Fibroblast of lung (primary cell): ENCODE measurements at places on chromosomes 2 and 18. TPM values are rescaled to one million over a fixed set of nuclear protein-coding genes. Genes with fewer than 3 reads are reported as not detected.

- no peak for DNase-seq
These were observed 116.9 kb upstream of the TEX51 start for GRCh38 chr2:126781806-126782205.

Gene TNFAIP6
- total RNA-seq = 33.1 and 53.8 TPM in 2 replicates

GRCh38 chr2:217873371-217873770 is 129.4 kb downstream of the TNS1 start:
- no peak for DNase-seq

Gene CNDP1
- total RNA-seq = not detected in 2 replicates

GRCh38 chr2:146771531-146771930 is 1073.3 kb upstream of the ACVR2A start:
- no peak for DNase-seq

DNA sequence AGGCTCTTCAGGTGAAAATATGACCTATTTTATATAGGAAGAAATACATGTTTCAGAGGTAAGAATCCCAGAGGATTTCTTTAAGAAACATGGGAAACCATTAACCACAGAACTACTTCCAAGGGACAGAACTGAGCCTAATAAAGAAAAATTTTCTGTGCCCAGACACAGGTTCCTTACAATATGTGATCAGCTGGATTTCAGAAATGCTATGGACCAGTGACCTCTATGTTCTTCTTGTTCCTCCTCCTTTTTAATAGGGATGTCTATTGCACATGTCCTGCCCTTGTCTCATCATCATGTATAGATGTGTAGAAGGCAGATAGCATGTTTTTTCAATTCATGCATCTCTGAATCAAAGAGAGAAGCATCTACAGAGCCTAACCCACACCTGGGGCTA is 836.6 kb downstream of the RNF144A start:
- DNase-seq = no peak

GRCh38 chr2:105450471-105450870 is 51.6 kb upstream of the FHL2 start:
- DNase-seq = no peak

- DNase-seq = no peak
These were observed 127.4 kb upstream of the AQP4 start for GRCh38 chr18:26992926-26993325.

GRCh38 chr2:68709421-68709911 is 25.1 kb upstream of the ARHGAP25 start:
- DNase-seq = peak; percentile 41

- DNase-seq = peak; percentile 93
These were observed 50.3 kb upstream of the FOSL2 start for GRCh38 chr2:28342081-28342967.

DNA sequence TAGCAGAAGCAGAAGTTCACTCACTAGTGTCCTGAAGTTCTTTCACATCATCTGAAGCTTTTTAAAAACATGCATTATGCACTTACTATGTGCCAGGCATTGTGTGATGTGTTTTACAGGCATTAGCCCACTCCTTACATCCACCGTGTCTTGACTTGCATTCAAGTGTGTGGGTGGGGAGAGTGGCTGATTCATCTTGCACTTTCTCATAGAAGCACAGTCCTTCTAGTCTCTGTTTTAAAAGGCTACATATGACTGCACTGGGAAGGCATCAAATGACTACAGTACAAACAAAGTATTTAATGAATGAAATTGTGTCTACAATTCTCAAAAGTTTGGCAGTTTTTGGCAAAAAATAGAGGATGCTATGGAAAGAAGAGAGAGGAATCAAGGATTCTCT is 21.6 kb upstream of the DSC3 start:
- DNase-seq = no peak

Gene DYSF
- under 0.01 TPM in 1 of 2 replicates, not detected in the other for total RNA-seq

DNA sequence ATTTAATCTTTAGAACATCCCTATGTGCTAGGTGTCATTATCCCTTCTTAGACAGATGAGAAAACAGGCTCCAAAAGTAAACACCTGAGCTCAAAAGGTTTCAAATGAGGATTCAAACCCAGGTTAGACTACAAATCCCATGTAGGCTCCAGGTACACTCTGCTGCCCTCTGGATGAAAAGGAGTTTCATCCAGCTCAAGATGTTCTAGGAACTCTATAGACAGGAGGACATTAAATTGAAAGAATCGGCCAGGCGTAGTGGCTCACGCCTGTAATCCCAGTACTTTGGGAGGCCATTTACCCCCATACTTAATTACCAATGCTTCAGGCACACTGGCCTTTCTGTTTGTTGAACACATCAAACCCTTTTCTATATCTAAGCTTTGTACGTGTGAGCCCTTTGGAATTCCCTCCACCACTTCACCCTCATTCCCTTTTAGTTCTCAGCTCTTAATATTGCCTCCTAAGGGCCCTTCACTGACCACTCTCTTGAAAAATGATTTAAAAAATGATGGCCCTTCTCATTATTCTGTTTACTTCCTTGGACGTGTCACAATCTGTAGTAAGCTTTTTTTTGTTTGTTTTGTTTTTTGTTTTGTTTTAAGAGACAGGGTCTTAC is 10.7 kb downstream of the SLC25A12 start:
- no peak for DNase-seq

- no peak for DNase-seq
These were observed 120.0 kb upstream of the FSIP2 start for GRCh38 chr2:185618625-185619024.

Gene CABYR
- 5.6 and 14.0 TPM in 2 replicates for total RNA-seq

Gene CAPN14
- under 0.01 and 0.17 TPM in 2 replicates for total RNA-seq

- peak; percentile 5 for DNase-seq
These were observed 478.1 kb upstream of the CHAC2 start for GRCh38 chr2:53289309-53290006.

Gene VWC2L
- total RNA-seq = not detected in 2 replicates

GRCh38 chr2:27150639-27151230 is 1.9 kb downstream of the TCF23 start:
- no peak for DNase-seq

- no peak for DNase-seq
These were observed 30.2 kb upstream of the FAHD2A start for GRCh38 chr2:95372216-95372829.

DNA sequence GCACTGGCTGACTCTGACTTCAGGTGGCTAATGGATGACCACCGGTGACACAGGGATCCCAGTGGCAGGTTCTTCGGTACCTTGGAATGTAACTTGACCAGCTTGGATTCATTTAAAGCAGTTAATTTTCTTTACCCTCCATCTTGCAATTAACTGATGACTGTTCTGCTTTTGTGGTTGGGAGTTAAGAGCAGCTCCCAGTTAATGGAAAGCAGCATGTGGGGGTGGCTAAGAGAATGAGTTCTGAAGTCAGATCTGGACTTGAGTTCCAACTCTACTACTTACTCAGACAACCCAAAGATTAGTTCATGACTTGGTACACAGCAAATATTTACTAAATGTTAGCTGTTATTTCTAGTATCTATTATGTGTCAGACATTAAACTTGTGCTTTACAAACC is 58.5 kb downstream of the FAM228A start:
- DNase-seq = no peak

GRCh38 chr2:3325458-3326181 is 52.0 kb downstream of the EIPR1 start:
- DNase-seq = no peak

- peak; percentile 11 for DNase-seq
These were observed 598 bp downstream of the CCDC93 start for GRCh38 chr2:118013221-118013723.
